ENCODE measurements at places on chromosomes 3 and 15. TPM values are rescaled to one million over a fixed set of nuclear protein-coding genes. Genes with fewer than 3 reads are reported as not detected.
A peak's percentile ranks its signal among the peaks of the same experiment; 100 is the strongest.

Gene ZDHHC19
- not detected for total RNA-seq

GRCh38 chr3:22819209-22819608 is 383.9 kb upstream of the UBE2E2 start:
- no peaks in the 10 kb centered on the region for H3K27me3 ChIP-seq
- no peaks in the 10 kb centered on the region for H3K36me3 ChIP-seq
- H3K4me3 ChIP-seq, result no peak overlapping the region

Gene ZNF80
- total RNA-seq, result 1.7 TPM

- no peaks in the 10 kb centered on the region for H3K27me3 ChIP-seq
- no peak overlapping the region for H3K27ac ChIP-seq
- no peak for DNase-seq
- no peak overlapping the region for H3K4me3 ChIP-seq
These were observed 17.7 kb downstream of the EEFSEC start for GRCh38 chr3:128170866-128171516.

GRCh38 chr15:77568014-77568972 is 64.4 kb downstream of the LINGO1 start:
- no peaks in the 10 kb centered on the region for H3K36me3 ChIP-seq
- no peaks in the 10 kb centered on the region for H3K4me1 ChIP-seq
- H3K4me3 ChIP-seq, result no peak overlapping the region
- H3K27me3 ChIP-seq, result no peaks in the 10 kb centered on the region
- no peak for DNase-seq

- H3K27ac ChIP-seq, result no peak overlapping the region
- H3K4me3 ChIP-seq, result no peak overlapping the region
- H3K4me1 ChIP-seq, result no peaks in the 10 kb centered on the region
- H3K36me3 ChIP-seq, result no peaks in the 10 kb centered on the region
These were observed 132.3 kb downstream of the KCNAB1 start for GRCh38 chr3:156252656-156253055.

Gene BNC1
- total RNA-seq, result not detected

Gene MORC1
- total RNA-seq, result 0.12 TPM

DNA sequence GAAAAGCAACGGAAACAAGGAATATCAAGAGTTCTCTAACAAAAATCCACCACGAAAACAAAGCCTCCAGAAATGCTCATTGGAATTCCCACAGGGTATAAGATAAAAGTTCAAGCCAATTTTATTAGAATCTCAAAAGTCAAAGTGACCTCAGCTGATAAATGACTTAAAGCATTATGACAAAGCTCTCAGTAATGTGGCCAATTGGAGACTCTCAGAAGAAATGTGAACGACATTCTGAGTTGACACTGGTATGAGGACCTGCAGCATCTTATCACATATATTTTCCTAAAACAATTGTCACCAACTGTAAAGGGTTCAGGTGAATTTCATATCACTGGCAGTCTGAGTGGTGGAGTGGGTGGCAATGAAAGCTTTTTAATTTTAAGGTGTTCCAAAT is 199.1 kb downstream of the FOXP1 start:
- H3K36me3 ChIP-seq, result no peaks in the 10 kb centered on the region
- DNase-seq, result no peak
- H3K4me3 ChIP-seq, result peak overlapping the region; percentile 20
- peaks cover 51% of the 10 kb centered on the region for H3K4me1 ChIP-seq
- H3K27me3 ChIP-seq, result no peaks in the 10 kb centered on the region
- peak overlapping the region; percentile 62 for H3K27ac ChIP-seq

- no peaks in the 10 kb centered on the region for H3K27me3 ChIP-seq
- peaks cover 10% of the 10 kb centered on the region for H3K4me1 ChIP-seq
- no peaks in the 10 kb centered on the region for H3K36me3 ChIP-seq
- no peak for DNase-seq
- no peak overlapping the region for H3K27ac ChIP-seq
These were observed 74.2 kb upstream of the SATB1 start for GRCh38 chr3:18499301-18499700.

GRCh38 chr3:112390783-112391641 is 58.1 kb downstream of the CD200 start:
- H3K36me3 ChIP-seq, result no peaks in the 10 kb centered on the region
- H3K4me1 ChIP-seq, result no peaks in the 10 kb centered on the region
- H3K27ac ChIP-seq, result no peak overlapping the region
- H3K4me3 ChIP-seq, result no peak overlapping the region

DNA sequence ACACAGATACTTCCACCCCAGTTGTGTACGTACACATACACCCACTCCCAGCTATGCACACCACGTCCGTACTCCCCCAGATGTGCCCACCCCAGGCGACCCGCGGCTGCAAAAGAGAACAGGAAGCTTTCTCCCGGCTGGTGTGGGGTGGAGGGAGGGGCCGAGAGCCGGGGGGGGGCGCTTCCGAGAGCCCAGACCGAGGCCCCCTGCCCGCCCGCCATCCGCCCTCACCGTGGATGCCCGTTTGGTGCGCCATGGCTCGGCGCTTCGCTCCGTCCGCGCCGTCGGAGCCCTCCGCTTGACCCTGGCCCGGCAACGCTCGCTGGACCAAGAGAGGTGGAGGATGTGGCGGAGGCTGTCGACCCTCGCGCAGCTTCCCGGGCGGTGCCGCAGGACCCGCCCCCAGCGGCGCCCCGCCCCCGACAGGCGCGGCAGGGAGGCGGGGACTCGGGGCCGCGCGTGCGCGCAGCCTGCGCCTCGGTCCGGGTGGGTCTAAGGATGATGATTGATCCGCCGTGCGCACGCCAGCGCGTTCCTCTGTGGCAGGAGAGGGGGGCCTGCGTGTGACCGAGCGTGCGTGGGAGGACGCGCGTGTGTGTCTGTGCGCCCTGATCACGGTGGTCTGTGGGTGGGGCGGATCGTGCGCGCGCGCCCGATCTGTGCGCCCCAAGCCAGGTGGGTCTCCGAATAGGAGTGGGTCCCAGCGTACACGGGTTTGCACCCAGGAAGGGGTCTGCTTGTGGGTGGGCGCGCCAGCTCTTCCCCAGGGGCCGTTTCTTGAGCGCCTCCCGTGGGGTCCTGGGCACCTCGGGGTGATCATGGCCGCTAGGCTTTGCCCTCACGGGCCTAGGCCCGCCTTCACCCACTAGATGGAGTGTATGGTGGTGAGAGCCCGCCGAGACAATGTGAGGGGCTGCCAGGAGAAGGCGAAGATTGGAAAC is at the start of gene TWF2:
TWF2 (minus strand) TSS at position 398 of the 941 bp plus-strand sequence; CDS start at position 256, 142 bp downstream.
- peak; percentile 85 for DNase-seq
- H3K4me1 ChIP-seq, result peaks cover 72% of the 10 kb centered on the region
- H3K27me3 ChIP-seq, result no peaks in the 10 kb centered on the region
- H3K4me3 ChIP-seq, result peak within 1 kb of the TSS; percentile 97
- peak within 1 kb of the TSS; percentile 90 for H3K27ac ChIP-seq
- H3K36me3 ChIP-seq, result peaks cover 14% of the 10 kb centered on the region

DNA sequence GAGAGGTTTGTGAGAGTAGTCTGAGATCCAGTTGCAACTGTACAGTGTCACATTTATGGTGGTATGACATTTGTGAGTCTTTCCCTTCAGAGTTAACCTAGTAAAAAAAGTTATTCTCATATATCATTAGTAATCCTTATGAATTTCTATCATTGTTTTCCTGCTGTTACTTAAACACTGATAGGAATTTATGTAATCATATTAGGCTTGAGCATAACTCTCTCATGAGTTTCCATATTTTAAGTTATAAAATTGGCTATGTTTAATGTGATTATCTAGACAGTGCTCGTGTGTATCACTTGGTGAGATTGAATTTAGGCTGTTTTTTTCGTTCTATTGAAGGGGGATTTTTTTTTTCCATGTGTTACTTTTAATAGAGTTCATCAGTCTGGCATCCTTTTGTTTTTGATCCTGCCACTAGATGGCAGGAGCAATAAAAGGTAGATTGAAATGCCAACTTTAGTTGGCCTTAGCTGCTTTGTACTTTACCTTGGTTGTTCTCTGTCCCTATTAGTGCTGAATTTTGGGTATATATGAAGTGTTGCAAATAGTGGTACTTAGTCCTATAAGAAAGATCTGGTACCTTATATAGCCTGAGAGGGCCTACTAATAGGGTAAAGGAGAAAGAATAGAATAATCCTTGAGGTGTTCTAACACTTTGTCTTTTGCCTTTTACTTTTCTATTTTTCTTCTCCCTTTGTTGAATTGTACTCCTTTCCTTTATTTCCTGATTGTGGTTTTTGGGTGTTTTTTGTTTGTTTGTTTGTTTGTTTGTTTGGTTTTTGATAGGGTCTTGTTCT is 17.9 kb downstream of the STT3B start:
- peak overlapping the region; percentile 17 for H3K4me3 ChIP-seq
- peak overlapping the region; percentile 6 for H3K27ac ChIP-seq
- H3K36me3 ChIP-seq, result no peaks in the 10 kb centered on the region
- H3K27me3 ChIP-seq, result no peaks in the 10 kb centered on the region

Gene SLCO2A1
- not detected for total RNA-seq

Gene PLSCR2
- not detected for total RNA-seq

- no peak overlapping the region for H3K27ac ChIP-seq
- peaks cover 8% of the 10 kb centered on the region for H3K4me1 ChIP-seq
- no peak overlapping the region for H3K4me3 ChIP-seq
- DNase-seq, result no peak
These were observed 5.2 kb upstream of the RPS17 start for GRCh38 chr15:82545478-82545877.

Gene ABCF3
- total RNA-seq, result 128 TPM

All from CD4-positive, CD25-positive, alpha-beta regulatory T cell (primary cell).